ENCODE measurements at places on chromosomes 6 and 20. TPM values are rescaled to one million over a fixed set of nuclear protein-coding genes. Genes with fewer than 3 reads are reported as not detected.

ID1 gene
- total RNA-seq, result 347 TPM

PROCR gene
- 9.7 TPM for total RNA-seq

GPR31 gene
- not detected for total RNA-seq

PI16 gene
- 0.32 TPM for total RNA-seq

SIM1 gene
- total RNA-seq, result not detected

TAF4 gene
- 65.2 TPM for total RNA-seq

MCHR2 gene
- total RNA-seq, result not detected

VWA7 gene
- 22.1 TPM for total RNA-seq

SLC17A3 gene
- total RNA-seq, result not detected

STK4 gene
- 53.1 TPM for total RNA-seq

RAD21L1 gene
- total RNA-seq, result not detected

CYP24A1 gene
- 665 TPM for total RNA-seq

NFATC2 gene
- 15.8 TPM for total RNA-seq

COL11A2 gene
- total RNA-seq, result 1.8 TPM

SEMG1 gene
- 0.21 TPM for total RNA-seq

DNA sequence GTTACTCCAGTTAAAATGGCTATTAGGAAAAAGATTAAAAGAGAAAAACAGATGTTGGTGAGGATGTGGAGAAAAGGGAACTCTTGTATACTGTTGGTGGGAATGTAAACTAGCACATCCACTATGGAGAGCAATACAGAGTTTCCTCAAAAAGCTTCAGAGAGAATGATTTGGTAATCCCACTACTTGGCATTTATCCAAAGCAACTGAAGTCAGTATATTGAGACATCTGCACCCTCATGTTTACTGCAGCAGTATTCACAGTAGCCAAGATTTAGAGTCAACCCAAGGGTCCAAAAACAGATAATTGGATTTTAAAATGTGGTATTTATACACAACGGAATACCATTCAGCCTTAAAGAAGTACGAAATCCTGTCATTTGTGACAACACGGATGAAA is 469.5 kb downstream of the QKI start:
- H3K27ac ChIP-seq, result no peak overlapping the region
- no peaks in the 10 kb centered on the region for H3K4me1 ChIP-seq
- no peaks in the 10 kb centered on the region for H3K36me3 ChIP-seq
- H3K4me3 ChIP-seq, result no peak overlapping the region
- DNase-seq, result no peak

- no peaks in the 10 kb centered on the region for H3K36me3 ChIP-seq
- H3K27me3 ChIP-seq, result peaks cover 33% of the 10 kb centered on the region
- H3K4me3 ChIP-seq, result no peak overlapping the region
- no peaks in the 10 kb centered on the region for H3K4me1 ChIP-seq
- H3K27ac ChIP-seq, result no peak overlapping the region
- DNase-seq, result no peak
Measured at GRCh38 chr20:46607849-46608497, 43.3 kb downstream of the SLC13A3 start.

DNA sequence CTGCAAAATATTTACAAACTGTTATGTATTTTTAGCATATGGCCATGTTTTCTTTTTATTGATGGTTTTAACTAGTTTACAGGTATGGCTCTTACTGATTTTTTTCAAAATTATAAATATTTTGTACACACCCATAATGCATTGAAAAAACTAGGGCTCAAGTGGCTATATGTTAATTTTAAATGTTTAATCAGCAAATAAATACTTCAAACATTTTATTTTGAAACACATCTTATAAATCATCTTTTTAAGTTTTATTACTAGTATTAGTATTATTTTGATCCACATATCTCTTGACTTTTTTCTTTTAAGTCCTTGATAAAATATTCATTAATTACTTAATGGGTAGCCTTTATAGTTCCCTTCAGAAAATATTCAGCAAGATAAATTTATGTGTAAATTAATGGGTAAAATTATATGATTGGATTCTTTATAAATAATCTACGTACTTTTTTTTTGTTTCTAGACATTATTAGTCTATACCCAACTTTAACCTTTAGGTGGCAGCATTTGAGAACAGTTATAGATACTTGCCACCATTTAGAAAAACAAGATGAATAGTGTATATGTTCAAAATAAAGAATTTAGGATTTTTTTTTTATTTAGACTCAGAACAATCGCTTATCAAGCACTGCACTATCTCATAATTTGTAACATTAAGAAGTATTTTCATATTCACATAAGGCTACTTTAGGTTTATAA is 241.9 kb downstream of the ADGRB3 start:
- no peaks in the 10 kb centered on the region for H3K4me1 ChIP-seq
- H3K36me3 ChIP-seq, result no peaks in the 10 kb centered on the region
- no peak overlapping the region for H3K4me3 ChIP-seq
- DNase-seq, result no peak
- H3K27me3 ChIP-seq, result no peaks in the 10 kb centered on the region

DNA sequence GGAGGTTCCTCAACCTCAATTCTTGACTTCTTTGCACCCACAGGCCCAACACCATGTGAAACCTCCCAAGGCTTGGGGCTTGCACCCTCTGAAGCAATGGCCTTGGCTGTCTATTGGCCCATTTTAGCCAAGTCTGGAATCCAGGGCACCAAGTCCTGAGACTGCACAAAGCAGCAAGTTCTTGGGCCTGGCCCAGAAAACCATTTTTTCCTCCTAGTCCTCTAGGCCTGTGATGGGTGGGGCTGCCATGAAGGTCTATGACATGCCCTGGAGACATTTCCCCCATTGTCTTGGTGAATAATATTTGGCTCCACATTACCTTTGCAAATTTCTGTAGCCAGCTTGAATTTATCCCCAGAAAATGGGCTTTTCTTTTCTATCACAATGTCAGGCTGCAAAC is 849.6 kb upstream of the MANEA start:
- no peak for DNase-seq
- no peak overlapping the region for H3K27ac ChIP-seq
- H3K4me1 ChIP-seq, result no peaks in the 10 kb centered on the region
- H3K27me3 ChIP-seq, result no peaks in the 10 kb centered on the region
- no peaks in the 10 kb centered on the region for H3K36me3 ChIP-seq
- no peak overlapping the region for H3K4me3 ChIP-seq

- H3K27me3 ChIP-seq, result no peaks in the 10 kb centered on the region
- H3K36me3 ChIP-seq, result peaks cover 14% of the 10 kb centered on the region
- H3K4me3 ChIP-seq, result no peak overlapping the region
- H3K27ac ChIP-seq, result no peak overlapping the region
- DNase-seq, result no peak
Measured at GRCh38 chr6:38078671-38079070, 259.1 kb downstream of the ZFAND3 start.

GRCh38 chr6:3646616-3647362 is 104.7 kb downstream of the PXDC1 start:
- H3K4me3 ChIP-seq, result no peak overlapping the region
- peaks cover 59% of the 10 kb centered on the region for H3K27me3 ChIP-seq
- H3K36me3 ChIP-seq, result no peaks in the 10 kb centered on the region

DNA sequence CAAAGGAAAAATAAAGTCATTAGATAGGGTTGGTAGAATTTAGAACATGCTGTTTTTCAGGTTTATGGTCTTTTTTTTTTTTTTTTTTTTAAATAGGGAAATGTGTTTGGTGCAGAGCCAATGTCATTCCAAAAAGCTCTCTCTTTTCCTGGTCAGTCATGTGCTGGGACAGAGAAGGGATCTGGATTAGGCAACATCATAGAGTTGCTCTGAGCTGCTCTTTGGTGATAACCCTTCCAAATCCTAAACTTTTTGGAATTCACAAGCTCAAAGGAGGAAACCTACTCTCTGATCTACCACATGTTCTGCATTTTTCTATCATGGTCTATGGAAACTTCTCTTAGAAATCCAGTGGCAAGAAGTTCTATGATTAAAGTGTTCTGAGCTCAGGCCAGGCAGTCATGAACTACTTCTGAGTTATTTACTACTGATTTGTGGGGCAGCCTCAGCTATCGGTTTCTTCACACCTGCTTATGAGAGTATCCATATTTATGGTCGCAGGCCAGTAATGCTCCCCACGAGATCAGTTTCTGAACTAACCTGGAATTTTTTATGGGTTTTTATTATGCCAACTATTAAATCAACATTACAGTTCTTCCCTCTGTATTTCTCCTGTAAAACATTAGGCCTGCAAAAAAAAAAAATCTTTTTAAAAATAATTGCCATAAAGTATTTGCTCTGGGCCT is 4.8 kb downstream of the EDN1 start:
- DNase-seq, result no peak
- H3K4me3 ChIP-seq, result peak overlapping the region; percentile 81

DNA sequence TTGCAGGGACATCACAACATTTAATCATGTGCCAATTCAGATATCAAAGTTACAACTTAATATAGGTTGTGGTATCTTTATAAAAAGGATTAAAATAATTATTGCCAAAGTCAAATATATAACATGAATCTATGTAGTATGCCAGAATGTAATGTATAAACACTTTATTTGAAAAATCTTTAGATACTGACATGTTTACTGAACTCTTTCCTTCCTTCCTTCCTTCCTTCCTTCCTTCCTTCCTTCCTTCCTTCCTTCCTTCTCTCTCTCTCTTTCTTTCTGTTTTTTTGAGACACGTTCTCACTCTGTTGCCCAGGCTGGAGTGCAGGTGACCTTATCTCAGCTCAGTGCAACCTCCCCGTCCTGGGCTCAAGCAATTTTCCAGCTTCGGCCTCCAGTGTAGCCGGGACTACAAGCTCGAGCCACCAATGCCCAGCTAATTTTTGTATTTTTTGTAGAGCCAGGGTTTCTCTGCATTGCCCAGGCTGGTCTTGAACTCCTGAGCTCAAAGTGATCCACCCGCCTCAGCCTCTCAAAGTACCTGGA is 496.8 kb upstream of the CITED2 start:
- DNase-seq, result no peak
- H3K4me3 ChIP-seq, result no peak overlapping the region
- no peaks in the 10 kb centered on the region for H3K36me3 ChIP-seq
- no peak overlapping the region for H3K27ac ChIP-seq
- H3K4me1 ChIP-seq, result peaks cover 8% of the 10 kb centered on the region

DNA sequence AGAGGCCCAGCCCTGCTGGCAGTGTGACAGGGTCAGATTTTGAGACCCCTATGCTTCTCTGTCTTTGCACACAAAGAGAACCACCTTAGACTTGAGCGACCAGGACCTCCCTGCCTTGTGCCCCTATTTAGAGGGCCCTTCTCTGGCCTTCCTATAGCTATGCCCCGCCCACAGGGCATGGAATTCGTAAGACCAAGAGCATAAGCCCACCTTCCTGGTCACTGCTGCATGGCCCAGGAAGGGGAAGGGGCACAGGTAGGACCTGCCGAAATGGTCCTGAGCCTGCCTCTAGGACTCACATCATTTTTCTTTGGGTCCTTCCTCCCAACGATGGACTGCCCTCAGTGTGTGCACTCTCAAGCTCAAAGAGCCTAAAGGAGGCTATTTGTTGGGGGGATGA is 65.1 kb upstream of the SRSF6 start:
- H3K36me3 ChIP-seq, result no peaks in the 10 kb centered on the region
- no peak overlapping the region for H3K4me3 ChIP-seq
- DNase-seq, result no peak
- peaks cover 63% of the 10 kb centered on the region for H3K27me3 ChIP-seq
- no peaks in the 10 kb centered on the region for H3K4me1 ChIP-seq

DNA sequence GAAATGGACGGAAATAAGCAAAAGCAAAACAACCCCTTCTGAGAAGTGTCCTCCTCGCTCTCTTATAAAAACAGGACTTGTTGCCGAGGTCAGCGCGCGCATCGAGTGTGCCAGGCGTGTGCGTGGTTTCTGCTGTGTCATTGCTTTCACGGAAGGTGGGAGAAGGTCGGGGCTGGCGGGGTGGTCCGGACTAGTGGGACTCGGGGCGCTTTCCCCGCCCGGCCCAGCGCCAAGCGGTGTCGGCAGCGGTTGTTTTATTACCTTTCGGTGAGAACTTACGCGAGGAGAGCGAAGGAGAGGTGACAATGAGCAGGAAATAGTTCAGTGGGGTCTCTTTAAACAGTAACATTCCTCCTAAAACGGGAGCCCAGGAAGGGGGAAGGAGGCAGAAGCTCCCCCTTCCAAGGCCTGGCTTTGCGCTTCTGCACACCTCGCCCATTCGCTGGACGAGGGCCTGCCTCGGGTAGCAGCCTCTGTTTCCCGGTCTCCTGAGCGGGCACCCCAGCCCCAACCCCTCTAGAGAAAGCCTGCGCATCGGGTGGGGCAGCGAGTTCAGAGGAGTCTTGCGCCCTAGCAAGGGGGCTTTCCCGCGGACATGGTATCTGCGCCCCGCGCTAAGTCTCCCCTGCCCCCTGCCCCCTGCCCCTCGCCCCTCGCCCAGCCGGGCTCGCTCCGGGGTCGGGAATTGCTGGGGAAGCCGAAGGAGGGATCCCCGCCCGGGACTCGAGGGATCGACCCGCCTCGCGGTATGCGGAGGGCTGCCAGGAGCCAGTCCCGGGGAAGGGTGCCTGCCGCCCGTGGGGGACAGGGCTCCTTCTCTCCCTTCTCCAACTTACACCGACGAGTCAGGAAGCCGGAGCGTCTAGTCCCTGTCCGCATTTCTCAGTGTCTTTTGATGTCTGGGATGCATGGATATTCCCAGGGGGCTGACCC is 1.2 kb upstream of the TBXT start:
- H3K36me3 ChIP-seq, result peaks cover 6% of the 10 kb centered on the region
- peaks cover 52% of the 10 kb centered on the region for H3K27me3 ChIP-seq
- no peak for DNase-seq
- no peaks in the 10 kb centered on the region for H3K4me1 ChIP-seq
- no peak overlapping the region for H3K27ac ChIP-seq
- peak overlapping the region; percentile 65 for H3K4me3 ChIP-seq

DNA sequence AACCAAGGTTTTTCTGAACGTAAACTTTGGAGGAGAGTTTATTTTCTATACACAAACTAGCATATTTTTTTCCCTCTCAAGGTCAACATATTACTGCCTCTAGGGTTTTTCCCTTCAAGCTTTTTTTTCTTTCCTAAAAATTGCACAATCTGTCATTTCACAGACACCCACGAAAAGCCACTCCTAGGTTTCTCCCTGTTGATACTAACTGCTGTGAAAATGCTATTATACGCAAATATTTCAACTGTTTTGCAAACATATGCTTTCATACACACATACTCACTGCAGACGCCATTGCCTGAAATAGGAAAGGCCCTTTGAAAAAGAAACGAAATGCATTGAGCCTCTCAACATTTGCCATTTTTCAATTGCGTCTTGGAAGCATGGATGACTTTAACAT is 333.0 kb downstream of the CD83 start:
- H3K4me3 ChIP-seq, result no peak overlapping the region
- no peak overlapping the region for H3K27ac ChIP-seq
- no peak for DNase-seq
- H3K27me3 ChIP-seq, result no peaks in the 10 kb centered on the region

GRCh38 chr6:40442591-40442990 is 144.6 kb downstream of the LRFN2 start:
- H3K27me3 ChIP-seq, result peaks cover 63% of the 10 kb centered on the region
- no peak overlapping the region for H3K27ac ChIP-seq
- DNase-seq, result no peak
- H3K4me1 ChIP-seq, result no peaks in the 10 kb centered on the region
